Activated T-cell treated with anti-CD3 and anti-CD28 coated beads, Interleukin-2, amount 50 U/mL, for 72 hours (primary cell): ENCODE measurements at places on chromosomes 12 and 14. TPM values are rescaled to one million over a fixed set of nuclear protein-coding genes. Genes with fewer than 3 reads are reported as not detected.

DNA sequence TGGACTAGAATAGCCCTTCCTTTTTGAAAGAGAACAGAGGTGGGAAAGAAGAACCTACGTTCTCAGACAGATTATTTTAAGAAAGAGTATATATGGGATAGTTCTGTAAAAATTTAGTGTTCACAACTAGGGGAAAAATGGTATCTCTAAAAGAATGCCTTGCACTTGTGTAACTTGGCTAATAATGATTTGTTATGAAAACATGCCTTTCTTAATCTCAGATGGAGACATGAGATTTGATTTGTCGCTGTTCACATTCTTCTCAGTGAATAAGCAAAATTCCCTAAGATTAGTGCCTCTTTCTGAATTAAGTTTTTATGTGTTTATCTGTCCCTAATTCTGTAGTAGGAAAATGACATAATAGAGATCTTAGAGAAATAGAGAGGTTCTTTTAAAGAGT lies 100.8 kb downstream of the USP15 start:
- DNase-seq: no peak

GRCh38 chr12:106517314-106517713 lies 65.5 kb upstream of the RFX4 start:
- DNase-seq: no peak

GRCh38 chr12:28034271-28034670 lies 61.7 kb upstream of the PTHLH start:
- DNase-seq: no peak

DNA sequence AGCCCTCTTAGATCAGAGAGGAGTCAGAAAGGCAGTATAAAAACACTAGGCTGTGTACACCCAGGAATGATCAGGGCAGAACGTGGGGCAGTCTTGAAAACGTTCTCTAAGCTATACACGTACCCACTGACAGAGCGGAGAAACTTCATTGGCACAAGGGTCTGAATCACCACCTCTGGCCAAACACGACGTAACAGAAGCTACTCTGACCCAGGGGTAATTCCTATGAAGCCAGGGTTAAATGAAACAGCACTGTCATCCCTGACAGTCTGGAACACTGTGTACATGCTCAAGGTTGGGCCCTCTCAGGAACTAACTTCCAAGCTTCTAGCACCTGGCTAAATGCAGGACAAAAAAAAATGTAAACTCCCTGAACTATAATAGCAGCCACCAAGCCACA lies 38.4 kb downstream of the PARP11 start:
- no peak for DNase-seq

GRCh38 chr14:21042918-21043317 lies 756 bp downstream of the RNASE7 start:
- no peak for DNase-seq

DNA sequence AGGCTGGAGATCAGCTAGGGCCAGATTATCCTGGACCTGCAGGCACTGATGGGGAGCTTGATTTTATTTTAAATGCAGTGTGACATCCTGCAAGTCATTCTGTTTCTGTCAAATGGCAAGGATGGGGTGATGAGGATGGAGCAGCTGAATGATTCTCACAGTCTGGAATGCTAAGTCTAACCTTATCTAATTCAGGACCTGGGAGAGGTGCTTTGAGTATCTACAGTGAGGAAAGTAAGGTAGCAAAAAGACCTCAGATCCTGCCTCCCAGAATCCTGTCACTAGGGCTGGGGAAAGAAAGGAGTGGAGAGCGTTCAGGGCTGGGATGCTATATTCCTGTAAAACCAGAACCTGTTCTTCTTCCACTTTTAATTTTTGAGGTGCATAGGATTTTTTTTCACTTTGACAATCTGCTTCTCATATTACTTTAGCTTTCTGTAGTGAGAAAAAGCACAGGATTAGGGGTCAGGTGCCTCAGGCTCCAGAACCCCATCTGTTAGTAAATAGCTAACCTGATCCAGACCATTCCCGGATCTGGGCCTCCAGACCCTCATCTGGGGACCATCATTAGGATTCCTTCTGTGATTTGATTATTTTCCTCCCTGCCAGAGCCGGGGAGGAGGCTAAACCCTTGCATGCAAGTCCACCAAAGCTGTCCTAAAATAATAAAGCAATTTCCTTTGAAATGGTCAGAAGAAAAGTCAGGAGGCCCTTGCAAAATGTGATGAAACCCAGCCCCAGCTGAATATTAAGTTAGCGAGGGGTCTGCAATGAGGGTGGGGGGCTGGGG lies 54.7 kb downstream of the ASCL1 start:
- DNase-seq: no peak

DNA sequence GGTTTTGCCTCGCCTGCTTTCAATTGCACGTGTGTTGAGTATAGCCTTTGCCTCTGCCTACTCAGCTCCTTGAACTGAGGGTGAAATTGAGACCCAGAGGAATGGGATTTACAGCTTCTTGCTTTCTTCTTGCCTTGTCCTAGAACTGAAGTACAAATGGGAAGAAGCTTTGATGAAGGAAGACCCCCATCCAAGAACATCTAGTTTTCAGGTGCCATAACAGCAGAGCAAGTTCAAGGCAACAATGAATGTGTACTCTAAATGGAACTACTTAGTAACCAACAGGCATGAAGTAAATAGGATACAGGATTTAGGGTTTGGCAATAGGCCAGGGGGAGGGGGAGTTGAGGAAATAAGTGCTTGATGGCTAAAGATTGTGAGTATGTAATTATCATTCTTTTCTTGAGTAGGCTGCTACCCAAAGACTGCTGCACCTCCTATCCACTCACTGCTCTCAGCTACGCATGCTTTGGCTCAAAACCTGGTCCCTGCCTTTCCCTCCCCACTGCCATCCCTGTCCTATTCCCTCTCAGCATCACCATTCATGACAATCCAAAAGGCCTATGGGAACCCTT lies 2.1 kb downstream of the GPX2 start:
- no peak for DNase-seq

DNA sequence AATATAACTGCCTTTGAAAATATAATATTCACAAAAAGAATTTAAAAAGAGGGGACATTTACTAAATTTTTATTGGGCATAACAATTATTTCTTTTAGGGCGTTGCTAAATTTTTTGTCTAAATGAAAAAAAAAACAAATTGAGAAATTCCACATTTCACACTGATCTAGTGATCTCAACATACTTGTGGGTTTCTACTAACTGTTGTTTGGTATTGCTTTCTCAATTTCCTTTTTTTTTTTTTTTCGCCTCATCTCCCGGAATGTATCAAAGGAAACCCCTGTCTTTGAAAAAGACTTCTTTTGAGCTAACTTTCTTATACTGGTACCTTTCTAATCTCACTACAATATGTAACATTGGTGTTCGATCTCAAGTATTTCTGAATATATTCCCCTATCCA lies at the start of gene CLEC4D:
Gene CLEC4D (plus strand): TSS at position 248 of the 400 bp plus-strand sequence. CDS start 230 bp downstream, outside the sequence.
- DNase-seq: no peak

- no peak for DNase-seq
Observed at GRCh38 chr12:98909746-98910145, 264.7 kb downstream of the APAF1 start.

GRCh38 chr14:64303471-64303917 lies 9.3 kb upstream of the ESR2 start:
- no peak for DNase-seq

DNA sequence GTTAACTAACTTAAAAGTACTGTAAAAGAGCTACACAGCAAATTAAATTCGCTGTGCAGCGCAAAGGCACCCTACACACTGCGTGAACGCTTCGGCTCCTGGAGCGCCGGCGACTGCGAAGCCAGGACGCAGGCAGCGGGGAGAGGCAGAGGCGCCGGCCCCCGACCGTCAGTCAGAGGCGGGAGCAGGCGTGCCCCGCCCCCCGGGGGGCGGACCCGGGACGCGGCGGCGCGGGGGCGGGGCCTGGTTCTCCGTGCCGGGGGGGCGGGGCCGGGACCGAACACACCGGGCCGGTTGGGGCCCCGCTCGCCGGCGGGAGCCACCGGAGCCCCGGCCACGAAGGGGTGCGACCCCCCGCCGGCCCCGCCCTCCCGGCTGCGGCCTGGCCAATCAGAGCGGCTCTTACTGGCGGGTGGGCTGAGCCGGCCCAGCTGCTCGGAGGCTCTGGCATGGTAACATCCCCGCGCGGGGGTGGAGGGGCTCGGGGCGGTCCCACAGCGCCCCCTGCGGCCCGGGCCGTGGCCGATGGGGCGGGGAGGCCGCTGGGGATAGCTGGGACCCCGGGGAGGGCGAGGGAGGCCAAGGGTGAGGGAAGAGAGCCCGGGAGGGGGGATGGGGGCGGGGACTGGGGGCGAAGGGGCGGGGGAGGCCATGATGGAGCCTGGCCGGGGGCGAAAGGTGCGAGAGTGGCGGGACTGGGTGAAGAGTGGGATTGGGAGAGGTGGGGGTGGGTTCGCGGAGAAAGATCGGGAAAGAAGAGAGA lies at the start of gene PRPF40B:
Gene PRPF40B (plus strand): TSS at position 420 of the 763 bp plus-strand sequence. CDS start 30 bp downstream, at position 450.
- peak; percentile 93 for DNase-seq

BMP4 gene
- total RNA-seq: not detected

CLEC2A gene
- total RNA-seq: not detected

ARHGEF40 gene
- 0.26 TPM for total RNA-seq

WIF1 gene
- not detected for total RNA-seq

TMEM179 gene
- total RNA-seq: not detected

FOXM1 gene
- total RNA-seq: 119 TPM
